ENCODE measurements at places on chromosomes 6 and 20.

GRCh38 chr6:169220068-169220964 lies 33.3 kb downstream of the THBS2 start:
- no peak for DNase-seq

- DNase-seq, result peak; percentile 5
Observed at GRCh38 chr20:58709703-58710039, 17.1 kb downstream of the NPEPL1 start.

DNA sequence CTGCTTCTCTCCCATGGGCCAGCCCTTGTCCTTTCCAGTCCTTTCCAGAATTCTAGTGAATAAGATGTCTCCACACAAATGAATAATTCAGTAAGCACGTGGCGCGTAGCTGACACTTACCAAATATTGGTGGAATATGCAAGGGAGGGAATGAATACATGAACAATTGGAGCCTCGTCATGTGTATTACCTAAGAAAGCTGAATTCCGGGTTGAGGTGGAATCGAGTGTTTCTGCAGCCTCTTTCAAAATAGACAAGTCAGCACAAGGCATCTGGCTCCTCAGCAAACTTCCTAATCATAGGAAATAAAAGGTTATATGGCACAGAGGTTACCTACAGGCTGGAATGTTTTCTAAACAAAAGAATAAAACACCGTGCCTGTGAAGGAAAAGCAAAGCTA lies 47.0 kb upstream of the NT5E start:
- no peak for DNase-seq

GRCh38 chr20:36106606-36107005 lies 47.9 kb upstream of the EPB41L1 start:
- no peak for DNase-seq

GRCh38 chr6:16812993-16813392 lies 51.7 kb upstream of the ATXN1 start:
- no peak for DNase-seq

- DNase-seq, result no peak
Observed at GRCh38 chr6:54192993-54193392, 81.8 kb downstream of the MLIP start.

DNA sequence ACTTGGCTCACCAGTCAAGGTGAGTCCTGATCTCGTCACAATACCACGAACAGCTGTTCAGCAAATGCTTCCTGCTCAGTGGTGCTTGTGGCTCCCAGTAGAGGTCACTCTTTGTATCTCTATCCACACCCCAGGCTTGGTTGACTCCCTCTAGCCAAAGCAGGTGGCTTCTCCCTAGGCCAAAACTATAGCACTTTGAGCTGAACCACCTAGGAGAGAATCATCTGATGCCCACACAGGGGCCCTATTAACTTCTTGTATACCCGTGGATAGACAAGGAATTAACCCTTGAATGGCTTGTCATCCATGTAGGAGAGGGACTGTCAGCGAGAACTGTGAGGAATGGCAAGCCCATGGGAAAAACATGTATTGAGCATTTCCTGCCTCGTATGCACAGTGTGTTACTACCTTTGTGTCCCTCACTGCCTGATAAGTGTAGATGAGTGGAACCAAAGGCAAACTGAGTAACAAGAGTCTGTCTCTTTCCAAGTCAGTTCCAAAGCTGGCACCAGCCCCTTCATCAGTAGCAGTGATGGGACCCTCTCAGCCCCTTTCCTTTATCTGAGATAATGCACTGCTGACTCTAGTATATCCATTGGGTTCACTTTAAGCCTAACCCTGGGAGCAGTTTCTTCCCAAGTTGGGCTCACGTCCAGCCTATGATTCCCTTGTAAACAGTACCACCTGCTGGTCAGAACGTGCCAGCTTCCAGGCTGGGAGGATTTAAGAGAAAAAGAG lies 42.5 kb downstream of the EIF2S2 start:
- no peak for DNase-seq

DNA sequence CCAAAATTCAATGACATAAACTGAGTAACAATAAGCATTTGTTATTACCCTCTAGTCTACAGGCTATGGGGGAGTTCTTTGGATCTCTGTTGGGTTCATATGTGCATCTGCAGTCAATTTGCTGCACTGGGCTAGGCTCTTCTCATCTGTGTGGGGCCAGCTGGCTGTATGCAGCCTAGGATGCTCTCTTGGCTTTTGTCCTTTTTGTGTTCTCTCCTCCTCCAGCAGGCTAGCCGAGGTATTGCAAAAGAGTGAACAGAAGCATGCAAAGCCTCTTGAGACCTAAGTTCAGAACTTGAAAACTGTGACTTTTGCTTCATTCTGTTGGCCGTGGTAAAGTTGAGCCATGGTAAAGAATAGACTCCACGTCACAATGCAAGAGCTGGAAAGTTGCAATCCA lies 62.8 kb upstream of the FOXO3 start:
- no peak for DNase-seq

- no peak for DNase-seq
Observed at GRCh38 chr20:62370115-62370806, 3.1 kb upstream of the LAMA5 start.

DNA sequence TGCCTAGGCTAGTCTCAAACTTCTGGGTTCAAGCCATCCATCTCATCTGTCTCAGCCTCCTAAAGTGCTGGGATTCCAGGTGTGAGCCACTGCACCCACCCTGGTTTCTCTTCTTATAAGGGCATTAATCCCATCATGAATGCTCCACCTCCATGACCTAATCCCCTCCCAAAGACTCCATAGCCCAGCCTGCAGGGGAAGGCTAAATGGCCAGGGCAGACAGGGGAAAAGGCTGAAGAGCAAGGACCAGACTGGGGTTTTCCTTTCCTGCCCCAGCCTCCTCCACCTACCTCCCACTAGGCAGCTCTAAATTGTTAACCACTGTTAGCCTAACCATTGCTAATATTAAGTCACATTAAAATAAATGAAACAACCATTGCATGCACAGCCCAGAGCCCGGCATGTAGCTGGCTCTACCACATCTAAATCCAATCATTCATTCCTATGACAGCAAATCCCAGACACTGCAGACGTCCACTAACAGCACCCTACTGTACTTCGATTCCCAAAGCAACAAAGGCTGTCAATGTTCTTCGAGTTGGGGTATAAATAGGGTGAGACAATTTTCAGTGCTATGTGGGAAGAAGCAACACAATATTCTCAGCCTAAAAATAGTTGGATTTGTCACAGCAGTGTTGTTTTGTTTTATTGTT lies 243.2 kb upstream of the ARID1B start:
- no peak for DNase-seq

DNA sequence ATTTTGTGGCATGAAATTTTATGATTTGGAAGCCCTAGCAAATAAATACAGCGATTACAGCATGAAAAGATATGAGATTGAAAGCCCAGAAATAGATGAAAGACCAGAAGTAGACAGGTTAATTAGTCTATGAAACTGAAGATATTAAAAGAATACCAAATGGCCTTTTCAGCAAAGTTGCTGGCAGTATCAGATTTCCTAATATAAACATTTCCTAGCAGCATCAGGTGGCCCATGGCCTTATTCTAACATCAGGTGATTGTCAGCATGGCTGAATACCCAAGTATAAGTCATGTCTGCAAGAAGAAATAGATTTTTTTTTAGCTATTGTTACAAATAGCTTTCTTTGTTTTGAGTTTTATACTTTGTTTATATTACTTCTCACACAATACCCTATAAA lies 93.2 kb downstream of the CLVS2 start:
- no peak for DNase-seq

- DNase-seq, result no peak
Observed at GRCh38 chr6:11522812-11523605, 14.5 kb upstream of the TMEM170B start.

- DNase-seq, result no peak
Observed at GRCh38 chr20:37703035-37703845, 9.4 kb downstream of the CTNNBL1 start.

DNA sequence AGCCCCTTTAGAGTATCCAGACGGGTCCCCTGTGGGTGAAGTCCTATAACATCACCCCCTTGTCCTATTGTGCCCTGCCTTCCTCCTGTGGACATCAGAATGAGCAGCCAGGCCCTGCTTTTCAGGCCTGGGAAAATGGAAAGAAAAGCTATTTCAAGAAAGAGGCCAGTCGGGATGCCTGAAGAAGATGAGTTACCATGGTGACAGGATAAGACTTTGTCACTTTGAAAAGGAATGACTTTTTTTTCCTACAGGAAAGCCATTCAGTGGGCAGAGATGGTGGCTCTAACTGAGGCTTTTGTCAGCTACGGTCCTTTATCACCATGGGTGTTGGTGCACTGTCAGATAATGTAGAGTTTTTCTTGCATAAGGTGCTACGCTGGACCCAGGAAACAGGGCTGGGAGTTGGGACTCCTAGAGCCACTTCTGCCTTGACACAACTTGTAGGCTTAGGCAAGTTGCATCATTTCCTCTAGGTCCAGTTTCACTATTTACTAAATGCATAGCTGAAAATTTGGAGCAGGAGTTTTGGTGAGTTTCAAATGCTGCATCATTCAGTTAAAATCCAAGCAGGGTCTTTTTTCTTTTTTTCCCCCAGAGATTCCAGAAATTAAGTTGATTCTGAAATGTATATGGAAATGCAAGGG lies 293.6 kb upstream of the PRND start:
- no peak for DNase-seq

- DNase-seq, result no peak
Observed at GRCh38 chr6:62286470-62286843, 432 bp upstream of the KHDRBS2 start.

GRCh38 chr20:2026514-2026913 lies 32.7 kb upstream of the PDYN start:
- no peak for DNase-seq

- DNase-seq, result peak; percentile 90
Observed at GRCh38 chr6:37483917-37484785, 15.5 kb downstream of the CCDC167 start.

GRCh38 chr6:132937466-132937906 lies 123.1 kb downstream of the RPS12 start:
- DNase-seq, result no peak

GRCh38 chr6:145761584-145761983 lies 26.3 kb upstream of the EPM2A start:
- DNase-seq, result no peak

DNA sequence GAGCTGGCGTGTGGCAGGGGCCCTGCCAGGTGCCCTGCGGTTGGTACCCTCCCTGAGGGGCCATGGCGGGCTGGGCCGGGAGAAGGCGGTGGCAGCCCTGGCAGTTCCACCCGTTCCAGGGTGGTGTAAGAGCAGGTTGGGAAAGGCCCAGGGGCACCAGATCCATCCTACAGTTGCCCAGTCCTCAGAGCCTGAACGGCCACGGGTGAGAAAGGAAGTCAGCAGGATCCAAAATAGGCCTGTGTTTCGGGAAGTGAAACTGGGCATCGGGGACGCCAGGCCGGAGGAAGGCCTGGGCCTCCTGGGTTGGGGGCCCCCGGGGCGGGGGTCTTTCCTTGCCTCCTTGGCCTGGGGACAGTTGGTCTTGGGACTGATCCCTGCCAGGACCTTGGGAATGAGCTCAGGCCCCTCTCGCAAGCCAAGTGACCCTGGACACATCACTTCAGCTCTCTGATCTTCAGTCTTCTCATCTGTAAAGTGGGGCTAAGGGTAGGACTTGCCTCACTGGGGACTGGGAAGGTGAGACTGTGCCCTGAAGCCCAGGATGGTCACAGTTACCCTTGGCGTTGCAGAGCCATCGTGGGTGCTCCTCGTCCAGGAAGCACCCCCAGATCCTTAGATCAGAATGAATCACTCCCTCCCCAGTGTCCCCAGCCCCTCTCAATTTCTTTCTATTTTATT lies 18.1 kb upstream of the NOL4L start:
- no peak for DNase-seq

DNA sequence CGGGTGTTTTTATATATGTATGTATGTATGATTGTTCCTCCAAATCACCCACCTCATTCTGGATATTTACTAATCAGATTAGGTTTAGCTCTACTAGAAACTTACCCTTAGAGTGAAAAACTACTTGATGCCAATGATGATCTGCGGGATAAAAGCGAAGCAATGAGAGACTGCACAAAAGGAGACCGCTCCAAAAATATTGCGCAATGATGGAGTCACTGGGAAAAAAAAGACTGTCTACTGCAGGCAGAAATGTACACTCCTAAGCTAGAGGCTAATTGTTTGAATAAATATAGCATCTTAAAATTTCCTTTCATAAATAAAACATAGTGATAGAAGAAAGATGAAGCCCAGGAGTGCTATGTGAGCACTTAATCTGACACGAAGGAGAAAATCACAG lies 7.3 kb downstream of the RAB32 start:
- no peak for DNase-seq

DNA sequence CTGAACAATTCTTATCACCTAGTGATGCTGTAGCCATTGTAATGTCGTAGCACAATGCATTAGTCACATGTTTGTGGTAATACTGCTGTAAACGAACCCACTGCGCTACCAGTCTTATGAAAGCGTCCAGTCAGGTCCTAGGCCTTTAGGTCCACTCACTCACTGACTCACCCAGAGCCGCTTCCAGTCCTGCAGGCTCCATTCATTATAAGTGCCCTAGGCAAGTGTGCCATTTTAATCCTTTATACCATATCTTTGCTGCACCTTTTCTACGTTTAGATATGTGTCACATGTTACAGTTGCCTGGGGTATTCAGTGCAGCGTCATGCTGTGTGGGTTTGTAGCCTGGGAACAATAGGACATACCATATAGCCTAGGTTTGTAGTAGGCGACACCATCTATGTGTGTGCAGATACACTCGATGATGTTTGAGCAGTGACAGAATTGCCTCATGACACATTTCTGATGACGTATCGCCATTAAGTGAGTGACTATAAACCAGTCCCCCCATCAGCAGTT lies 15.4 kb downstream of the IGF2R start:
- no peak for DNase-seq

GRCh38 chr20:51705400-51705799 lies 62.8 kb downstream of the ATP9A start:
- DNase-seq, result no peak

GRCh38 chr6:108559097-108559883 lies 1.4 kb upstream of the FOXO3 start:
- no peak for DNase-seq

GRCh38 chr20:36144336-36144735 lies 10.2 kb upstream of the EPB41L1 start:
- no peak for DNase-seq

DNA sequence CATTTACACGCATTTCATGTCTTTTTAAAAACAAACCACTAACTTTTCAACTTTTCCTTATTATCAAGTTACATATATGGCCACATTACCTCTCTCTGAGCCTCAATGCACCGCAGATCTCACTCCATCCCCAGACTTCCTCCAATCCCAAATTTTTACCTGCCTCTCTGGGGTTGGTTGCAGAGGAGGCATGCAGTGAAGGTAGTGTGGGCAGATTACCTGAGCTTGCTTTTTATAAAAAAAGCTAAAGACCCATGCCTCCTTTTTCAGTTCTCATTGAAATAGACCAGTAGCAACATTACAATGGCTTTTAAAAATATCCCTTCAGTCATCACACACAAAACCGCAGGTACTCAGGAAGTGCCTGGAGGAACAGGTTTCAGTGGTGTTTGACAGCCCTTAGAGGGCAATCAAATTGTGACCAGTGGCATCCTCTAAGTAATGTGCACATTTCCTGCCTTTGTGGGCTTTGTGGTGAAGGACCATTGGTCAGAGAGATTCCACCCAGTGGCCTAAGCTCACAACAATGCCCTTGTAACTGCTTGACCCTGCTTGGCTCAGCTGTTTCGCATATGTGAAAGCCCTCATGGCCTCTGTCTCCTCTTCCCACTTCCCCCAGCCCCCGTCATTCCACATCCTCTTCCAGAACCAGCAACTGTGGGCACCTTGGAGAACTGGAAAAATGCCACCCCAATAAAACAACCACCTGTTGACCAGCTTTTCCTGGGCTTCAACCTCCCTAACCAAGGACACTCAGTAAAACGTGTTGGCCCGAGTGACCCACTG lies 30.2 kb upstream of the IL17A start:
- DNase-seq, result no peak
